ENCODE measurements at places on chromosomes 16 and 17.

DNA sequence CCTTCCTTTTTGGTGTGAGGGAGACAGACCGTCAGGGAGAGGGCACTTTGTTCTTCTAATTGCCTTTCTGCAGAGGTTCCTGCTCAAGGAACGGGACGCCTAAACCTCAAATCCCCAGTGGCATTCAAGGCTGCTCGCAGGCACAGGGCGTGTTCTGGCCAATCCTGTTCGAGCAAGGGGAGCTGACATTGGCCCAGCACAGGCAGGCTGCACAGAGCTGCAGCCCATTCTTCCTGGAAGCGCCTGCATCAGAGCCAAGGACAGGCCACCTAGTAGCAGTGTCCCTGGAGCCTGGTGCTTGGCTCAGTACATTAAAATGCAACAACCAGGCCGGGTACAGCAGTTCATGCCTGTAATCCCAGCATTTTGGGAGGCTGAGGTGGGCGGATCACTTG is 72.2 kb upstream of the CREBBP start:
- no peak for DNase-seq

DNA sequence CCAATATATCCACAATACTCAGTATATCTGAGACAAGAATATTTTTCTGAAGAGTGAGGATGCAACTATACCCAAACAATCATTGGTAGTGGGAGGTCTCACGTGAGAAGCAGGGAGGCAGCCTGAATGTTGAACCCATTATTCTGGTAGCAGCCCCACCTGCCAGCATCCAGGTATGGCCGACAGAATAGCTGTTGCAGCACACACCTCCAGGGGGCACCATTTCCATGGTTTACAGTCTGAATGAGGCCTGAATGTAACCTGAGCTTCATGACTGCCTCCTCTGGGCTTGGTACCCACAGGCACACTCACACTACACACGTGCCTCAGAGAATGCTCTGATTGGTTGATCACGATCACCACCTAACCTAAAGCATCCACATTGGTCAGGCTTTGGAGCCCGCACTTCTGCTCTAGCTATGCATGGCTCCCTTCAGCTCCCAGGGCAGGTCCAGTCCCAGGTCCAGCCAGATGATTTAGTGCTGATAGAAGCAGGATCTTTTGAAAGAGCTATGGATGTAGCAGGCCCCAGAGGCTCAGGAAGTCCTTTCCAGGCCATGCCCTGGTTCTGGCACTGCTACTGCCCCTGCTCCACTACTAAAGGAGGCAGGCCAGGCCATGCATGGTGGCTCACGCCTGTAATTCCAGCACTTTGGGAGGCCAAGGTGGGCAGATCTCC is 11.0 kb upstream of the CBFB start:
- peak; percentile 78 for DNase-seq

DNA sequence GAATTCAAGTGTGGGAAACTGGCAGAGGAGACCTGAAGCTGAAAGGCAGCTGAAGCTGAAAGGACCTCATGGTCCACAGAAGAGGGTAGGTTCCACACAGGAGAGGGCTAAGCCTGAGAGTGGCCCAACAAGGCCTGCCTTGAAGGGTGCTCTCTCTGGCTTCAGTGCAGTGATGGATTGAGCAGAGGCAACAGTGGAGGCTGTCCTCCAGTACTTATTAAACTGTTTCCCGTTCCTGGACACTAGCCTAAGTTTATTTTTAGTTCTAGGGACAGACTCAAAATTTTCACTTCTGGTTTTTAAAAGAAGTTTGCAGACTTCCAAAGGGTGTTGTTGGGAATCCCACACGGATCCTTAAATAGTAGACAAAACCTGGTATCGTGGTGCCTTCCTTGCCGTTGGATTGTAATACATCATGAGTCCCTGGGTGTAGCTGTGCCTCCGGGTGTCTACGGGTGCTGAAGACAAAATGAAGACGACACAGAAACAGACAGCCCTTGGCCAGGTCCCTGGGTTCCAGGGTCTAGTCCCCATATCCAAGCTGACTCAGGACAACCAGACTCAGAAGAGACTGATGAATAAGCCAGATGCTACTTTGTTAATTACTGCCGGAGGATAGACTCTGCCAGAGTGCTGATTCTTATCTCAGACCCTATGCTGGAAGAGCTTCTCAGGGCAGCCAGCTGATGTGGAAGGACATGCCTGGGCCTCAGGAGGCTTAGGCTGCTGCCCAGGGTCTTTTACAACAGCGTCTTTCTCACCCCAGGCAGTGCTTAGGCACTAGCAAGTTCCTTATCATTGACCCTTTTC is 7.1 kb upstream of the CMTM4 start:
- no peak for DNase-seq

GRCh38 chr17:72234985-72235384 is 114.2 kb downstream of the SOX9 start:
- no peak for DNase-seq

DNA sequence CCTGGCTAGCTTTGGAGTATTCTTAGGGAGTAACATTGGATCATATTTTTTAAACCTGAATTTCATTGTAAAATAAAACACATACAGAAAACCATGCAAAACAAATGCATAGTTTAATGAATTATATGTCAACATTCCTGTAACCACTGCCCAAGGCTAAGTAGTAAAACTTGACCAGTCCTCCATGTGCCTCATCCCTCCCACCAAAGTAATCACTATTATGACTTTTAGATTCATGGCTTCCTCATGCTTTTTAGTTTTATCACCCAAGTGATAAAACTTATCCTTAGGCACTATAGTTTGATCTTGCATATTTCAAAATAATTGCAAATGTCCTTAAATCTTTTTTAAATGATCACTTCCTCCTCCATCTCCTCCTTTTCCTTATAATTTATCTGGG is 20.4 kb downstream of the PRKCA start:
- no peak for DNase-seq

DNA sequence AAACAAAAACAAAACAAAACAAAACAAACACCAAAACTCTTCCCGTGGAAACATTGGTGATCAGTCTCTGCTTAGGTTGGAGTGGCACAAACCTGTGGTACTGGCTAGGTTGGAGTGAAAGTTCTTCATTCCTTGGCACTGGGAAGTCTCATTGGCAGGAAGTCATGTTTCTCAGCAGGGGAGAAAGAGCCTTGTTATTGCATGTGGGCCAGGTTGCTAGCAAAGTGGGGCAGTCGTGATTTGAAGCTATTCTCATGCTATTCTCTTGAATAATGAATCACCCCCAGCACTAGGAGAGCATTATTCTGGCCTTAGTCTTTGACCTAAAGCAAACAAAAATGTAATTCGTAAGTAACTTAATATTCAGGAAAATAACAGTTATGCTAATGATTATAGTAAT is 24.3 kb upstream of the B4GALNT2 start:
- no peak for DNase-seq

GRCh38 chr16:78664811-78665772 is 565.6 kb downstream of the WWOX start:
- no peak for DNase-seq

DNA sequence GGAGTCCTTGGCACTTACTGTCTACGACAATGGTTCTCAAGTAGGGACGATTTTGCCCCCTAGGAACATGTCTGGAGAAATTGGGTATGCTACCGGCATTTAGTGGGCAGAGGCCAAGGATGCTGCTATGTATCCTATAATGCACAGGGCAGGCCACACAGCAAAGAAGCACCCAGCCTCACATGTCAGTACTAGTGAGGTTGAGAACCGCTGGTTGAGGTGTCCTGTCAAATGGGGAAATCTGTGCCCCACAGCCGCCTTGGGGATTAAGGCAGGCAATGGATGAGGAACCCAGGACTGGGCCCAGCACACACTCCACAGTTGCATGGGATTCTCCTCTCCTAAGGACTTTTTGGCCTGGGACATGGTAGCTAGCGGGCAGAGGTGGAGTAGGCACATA is 86.7 kb upstream of the TOB1 start:
- DNase-seq: no peak

GRCh38 chr17:63703029-63703428 is 3.1 kb upstream of the LIMD2 start:
- DNase-seq: no peak
